CD8-positive, alpha-beta T cell (primary cell): ENCODE measurements at places on chromosomes 13 and 19. TPM values are rescaled to one million over a fixed set of nuclear protein-coding genes. Genes with fewer than 3 reads are reported as not detected.

Gene ACTMAP
- total RNA-seq, result 3.8 TPM

DNA sequence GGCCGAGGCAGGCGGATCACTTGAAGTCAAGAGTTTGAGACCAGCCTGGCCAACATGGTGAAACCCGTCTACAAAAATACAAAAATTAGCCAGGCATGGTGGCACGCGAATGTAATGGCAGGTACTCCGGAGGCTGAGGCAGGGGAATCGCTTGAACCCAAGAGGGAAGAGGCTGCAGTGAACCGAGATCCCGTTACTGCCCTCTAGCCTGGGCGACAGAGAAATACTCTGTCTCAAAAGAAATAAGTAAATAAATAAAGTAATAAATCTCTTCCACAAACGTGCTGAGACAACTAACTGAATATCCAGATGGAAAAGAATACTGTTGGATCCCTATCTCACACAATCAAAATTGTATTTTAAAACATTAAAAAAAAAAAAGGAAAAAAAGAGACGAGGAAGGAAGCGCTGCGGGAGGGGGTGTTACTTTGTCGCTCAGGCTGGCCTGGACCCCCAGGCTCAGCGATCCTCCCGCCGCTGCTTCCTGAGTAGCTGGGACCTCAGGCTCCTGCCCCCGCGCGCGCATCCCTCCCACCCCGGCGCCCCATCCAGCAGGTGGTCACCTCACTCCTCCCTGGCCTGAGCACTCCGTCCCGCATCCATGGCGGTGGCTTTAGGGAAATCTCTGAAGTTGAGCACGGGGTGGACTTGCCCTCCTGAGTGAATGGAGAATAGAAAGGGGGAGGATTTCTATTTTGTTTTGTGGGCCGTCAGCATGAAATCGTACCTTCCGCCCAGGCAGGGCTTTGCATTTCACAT, 628 bp upstream of the ZNF813 start:
- DNase-seq, result no peak

Gene SIGLECL1
- not detected for total RNA-seq

Gene NEK5
- total RNA-seq, result not detected

Gene KLK7
- not detected for total RNA-seq

DNA sequence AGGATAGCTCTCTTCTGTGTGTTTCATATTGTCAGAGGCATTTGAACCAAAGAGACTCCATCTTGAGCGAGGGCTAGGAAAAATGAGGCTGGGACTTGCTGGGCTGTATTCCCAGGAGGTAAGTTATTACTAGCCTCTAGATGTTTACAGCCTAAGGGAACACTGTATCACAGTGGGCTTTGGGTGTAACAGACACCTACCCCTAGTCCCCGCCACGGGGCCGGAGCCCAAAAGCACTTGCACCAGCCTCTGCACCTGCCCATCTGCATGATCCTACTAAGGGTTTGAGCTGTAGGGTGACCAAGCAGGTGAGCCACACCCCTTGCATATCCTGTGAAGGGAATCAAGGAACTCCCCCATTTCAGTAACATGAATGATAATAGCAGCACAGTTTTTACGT, 1972.2 kb downstream of the OLFM4 start:
- DNase-seq, result no peak

GRCh38 chr19:21568816-21569493, 63.6 kb downstream of the ZNF429 start:
- peak; percentile 91 for DNase-seq

DNA sequence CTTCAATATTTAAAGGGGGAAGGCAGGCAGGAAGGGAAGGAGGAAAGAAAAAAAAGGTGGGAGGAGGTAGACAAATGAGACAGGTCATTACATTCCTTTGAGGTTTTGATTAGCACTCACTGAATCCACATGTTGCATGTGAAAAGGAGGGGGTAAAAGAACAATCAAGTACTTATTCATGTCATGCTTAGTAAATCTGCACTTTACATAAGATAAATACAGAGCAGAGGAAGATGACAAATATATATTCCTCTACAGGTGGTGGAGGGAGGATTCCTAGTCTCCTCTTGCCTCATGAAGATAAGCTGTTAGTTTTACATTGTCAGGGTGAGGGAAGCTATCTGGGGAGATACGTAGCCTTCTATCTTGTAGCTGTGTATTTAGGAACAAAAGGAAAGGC, 1645.4 kb upstream of the SPRY2 start:
- DNase-seq, result no peak

- DNase-seq, result no peak
Observed at GRCh38 chr19:33806434-33806881, 9.8 kb downstream of the KCTD15 start.

Gene ZNF570
- total RNA-seq, result 17.8 TPM

Gene SIGLEC14
- total RNA-seq, result not detected

DNA sequence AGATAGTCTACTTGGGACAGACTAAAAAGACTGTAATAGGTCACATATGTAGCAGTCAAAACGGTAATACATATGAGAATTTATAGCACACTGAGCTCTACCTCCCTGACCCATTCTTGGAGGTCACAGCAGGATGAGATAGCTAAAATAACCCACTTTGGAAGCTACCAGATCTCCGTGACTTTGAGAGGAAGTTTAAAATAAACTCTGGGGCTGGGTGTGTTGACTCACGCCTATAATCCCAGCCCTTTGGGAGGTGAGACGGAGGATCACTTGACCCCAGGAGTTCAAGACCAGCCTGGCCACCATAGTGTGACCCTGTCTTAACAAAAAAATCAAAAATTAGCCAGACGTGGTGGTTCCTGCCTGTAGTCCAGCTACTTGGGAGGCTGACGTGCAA, 45.3 kb downstream of the DHRS12 start:
- DNase-seq, result no peak

Gene OR4F17
- not detected for total RNA-seq

DNA sequence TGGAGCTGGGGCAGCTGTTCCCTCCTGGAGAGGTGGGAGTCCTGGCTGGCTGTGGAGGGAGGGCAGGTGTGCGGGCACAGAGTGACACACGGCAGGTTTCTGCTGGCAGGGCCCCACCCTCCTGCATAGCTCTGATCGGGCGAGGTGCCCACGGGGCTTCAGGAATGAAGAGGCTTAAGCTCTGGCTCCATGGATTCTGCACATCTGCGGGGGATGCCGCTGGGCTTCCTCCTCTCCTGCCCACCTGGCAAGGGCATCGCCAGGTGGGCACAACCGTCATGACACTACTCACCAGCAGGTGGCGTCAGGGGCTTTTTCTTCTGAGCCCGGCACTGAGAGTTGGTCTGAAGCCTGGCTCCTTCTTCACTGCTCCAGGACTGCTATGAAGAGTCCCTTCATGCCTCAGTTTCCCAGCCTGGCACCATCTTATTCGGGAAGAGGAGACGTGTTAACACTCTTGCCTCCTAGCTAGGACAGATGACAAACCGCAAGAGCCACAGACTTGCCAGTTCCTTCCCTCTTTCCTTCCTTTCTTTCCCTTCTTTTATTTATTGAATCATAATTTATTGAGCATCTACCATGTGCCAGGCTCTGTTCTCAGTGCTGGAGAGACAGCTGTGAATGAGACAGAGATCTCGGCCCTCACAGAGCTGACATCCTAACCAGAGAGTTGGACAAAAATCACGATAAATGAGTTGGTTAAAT, 15.2 kb upstream of the PAK4 start:
- DNase-seq, result peak; percentile 78

Gene ZNF525
- 25.6 TPM for total RNA-seq
